Skeletal muscle cell (primary cell): ENCODE measurements at places on chromosomes 11 and 22.

- no peak for DNase-seq
Observed at GRCh38 chr11:119190531-119190930, 5.3 kb downstream of the NHERF4 start.

DNA sequence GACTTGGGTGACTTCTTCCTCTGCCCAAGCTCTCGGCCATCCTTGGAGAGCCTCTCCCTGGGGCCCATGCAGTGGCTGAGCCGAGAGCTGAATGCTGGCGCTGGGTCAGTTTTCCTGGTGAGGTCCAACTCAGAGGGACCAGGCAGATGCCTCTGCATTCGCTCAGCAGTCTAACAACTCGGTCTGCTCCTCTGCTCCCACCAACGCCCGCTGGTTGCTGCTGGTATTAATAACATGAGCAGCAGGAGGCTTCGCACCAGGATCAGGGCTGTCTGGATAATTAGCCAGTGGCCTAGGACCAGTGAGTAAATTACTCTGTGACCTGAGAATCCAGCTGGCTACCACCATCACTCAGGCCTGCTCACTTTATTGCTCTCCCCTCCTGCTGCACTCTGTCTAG lies 77.7 kb upstream of the FAM181B start:
- DNase-seq: no peak

DNA sequence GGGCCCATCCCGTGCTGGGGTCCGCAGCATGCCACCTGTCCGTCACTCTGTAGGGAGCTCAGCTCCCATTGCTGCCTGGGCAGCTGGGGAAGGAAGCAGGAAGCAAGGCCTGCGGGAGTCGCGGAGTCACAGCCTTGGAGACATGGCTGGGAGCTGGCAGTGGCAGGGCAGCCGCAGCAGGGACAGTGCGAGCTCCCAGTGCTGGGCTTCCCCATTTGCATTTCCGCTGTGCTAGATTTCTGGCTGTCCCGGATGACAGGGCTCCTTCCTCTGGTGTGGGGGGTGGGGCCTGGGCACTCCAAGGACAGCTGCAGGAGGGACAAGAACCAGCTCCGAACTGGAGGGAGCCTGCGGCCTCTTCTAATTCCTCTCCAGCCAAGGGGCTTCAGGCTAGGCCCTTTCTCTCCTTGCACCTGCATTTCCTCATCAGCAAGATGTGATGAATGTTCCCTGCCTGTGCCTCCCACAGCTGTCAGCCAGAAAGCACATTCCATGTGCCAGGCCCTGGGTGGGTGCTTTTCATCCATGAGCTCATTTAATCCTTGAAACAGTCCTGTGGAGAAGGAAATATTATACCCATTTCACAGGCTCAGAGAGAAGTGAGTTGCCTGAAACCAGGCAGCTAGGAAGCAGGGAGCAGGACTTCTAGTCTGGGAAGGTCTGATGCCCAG lies 48.0 kb downstream of the MYO7A start:
- DNase-seq: no peak

DNA sequence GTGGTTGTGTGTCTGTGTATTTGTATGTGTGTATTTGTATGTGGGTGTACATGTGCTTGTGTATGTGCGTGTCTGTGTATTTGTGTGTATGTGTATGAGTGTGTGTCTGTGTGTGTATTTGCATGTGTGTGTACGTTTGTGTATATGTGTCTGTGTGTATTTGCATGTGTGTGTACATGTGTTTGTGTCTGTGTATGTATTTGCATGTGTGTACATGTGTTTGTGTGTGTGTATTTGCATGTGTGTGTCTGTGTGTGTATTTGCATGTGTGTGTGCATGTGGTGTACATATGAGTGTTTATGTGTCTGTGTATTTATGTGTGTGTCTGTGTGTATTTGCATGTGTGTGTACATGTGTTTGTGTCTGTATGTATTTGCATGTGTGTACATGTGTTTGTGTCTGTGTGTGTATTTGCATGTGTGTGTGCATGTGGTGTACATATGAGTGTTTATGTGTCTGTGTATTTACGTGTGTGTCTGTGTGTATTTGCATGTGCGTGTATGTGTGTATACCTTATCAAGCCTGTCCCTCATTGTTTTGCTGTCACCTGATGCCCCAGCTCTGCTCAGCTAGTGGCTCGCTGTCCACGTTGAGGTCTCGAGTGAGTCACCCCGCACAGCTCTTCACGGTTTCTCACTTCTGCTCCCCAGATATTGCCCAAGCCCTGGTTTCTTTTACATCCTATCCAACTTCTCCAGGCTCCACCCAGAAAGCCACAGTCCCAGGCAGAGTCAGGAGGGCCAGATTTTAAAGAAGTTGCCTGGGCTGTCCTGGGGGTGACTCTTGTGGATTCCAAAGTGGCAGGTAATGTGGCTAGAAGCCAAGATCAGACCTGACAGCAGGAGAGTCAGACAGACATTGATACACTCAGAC lies 15.2 kb downstream of the MB start:
- no peak for DNase-seq

DNA sequence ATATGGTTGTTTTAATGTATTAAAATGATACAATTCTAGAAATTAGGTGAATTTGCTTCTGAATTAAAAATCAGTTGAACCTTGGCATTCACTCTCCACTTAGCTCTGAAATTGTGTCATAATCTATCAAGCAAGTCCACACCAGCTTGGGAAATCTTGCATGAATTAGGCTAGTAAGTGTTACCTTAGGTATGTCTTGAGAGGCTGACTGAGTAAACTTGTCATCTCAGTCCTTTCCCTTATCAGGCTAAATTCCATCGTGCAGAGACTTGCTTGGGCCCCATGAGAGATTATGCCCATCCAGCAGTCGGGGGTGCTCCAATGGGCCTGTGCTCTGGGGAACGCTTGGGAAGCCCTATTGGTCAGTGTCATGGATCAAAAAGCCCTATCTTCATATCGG lies 33.9 kb upstream of the ST14 start:
- DNase-seq: no peak

DNA sequence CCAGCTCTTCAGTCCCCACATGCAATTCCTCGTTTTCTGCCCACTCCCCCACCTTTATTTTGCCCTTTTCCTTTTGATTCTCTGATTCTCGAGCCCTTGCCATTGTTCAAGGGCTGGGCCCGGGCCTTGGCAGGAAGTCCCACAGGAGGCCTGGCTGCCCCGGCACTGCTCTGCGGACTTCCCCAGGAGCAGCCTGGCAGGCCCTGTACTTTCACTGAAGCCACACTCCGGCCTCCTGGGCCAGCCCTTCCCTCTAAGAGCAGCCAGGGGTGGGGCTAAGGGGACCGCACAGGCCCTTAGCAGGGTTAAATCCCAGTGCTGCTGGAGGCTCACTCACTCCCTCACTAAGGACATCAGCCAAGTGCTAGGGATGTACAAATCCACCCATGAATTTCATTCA lies 4.1 kb downstream of the LRRC32 start:
- DNase-seq: no peak

GRCh38 chr11:115764176-115764575 lies 260.0 kb upstream of the CADM1 start:
- DNase-seq: no peak

GRCh38 chr11:117855186-117855845 lies 21.1 kb downstream of the FXYD6 start:
- no peak for DNase-seq

DNA sequence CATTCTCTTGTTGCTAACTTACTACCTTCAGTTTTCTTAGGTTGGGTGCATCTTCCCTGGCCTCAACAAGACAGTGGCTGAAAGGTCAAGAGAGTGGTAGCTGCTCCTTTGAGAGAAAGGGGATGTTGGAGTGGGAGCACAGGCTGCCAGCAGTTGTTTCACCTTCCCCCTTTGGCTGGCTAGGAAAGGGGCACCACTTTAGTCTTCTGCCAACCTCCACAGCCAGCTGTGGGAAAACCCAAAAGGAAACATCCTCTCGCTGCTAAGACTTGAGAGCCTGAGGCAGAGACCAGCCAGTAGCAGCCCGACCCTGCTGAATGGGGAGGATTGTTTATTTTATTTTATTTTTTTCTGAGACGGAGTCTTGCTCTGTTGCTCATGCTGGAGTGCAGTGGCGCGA lies 34.4 kb downstream of the MARK2 start:
- no peak for DNase-seq

GRCh38 chr22:49971232-49972162 lies 10.9 kb downstream of the PIM3 start:
- DNase-seq: no peak

DNA sequence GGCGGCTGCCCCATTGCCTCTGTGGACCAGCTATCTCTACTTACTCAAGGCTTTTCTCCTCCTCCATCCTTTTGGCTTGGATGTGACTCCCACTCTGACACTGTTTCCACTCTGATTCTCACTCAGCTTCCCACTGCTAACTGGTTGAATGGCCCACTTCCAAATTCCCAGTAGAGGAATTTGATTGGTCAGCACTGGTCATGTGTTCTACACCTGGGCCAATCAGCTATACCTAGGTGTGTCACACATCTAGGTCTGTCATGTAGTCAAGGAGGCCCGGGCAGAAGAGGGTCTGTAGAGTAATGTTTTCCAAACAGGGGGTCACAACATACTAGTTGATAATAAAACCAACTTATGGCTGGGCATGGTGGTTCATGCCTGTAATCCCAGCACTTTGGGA lies 53.3 kb downstream of the TPBGL start:
- no peak for DNase-seq

DNA sequence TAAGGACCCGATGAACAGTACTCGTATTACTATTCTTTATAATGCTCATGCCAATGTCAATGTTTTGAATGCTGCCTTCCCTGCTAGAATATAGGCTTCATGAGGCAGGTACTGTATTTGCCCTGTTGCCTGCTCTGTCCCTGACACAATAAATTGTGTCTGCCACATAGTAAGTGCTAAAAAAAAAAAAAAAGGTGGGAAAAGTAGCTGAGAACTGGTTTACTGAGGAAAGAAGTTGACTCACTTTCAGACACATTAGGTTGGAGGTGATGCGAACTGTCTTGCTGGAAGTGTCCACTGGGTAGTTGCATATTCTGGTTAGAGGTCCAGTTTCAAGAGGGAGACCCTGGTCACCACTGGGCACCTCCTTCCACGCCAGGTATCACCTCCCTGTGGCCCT lies 255.9 kb downstream of the KIRREL3 start:
- DNase-seq: no peak

GRCh38 chr11:17343907-17344306 lies 7.7 kb upstream of the NCR3LG1 start:
- peak; percentile 54 for DNase-seq

GRCh38 chr11:75773595-75774353 lies 5.2 kb downstream of the DGAT2 start:
- DNase-seq: no peak

GRCh38 chr11:110323786-110324185 lies 27.4 kb upstream of the RDX start:
- DNase-seq: no peak

GRCh38 chr11:5522308-5522707 lies 5.8 kb upstream of the UBQLNL start:
- DNase-seq: no peak

DNA sequence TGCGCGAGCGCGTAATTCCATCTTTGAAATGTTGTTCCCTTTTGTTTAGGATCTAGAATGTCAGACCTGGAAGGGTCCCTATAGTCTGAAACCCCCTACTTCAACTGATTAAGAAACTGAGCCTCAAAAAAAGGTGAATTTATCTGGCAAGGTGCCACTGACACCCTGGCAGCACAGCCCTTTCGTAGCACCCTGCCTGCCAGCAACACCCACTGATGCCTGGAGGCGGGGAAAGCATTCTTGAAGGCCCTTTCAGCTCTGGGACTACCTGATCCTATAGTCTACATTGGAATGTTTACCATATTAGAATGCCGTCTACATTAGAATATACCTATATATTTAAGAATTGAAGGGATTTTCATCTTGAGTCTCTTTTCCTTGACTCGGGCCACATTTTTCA lies 542.3 kb downstream of the BUD13 start:
- no peak for DNase-seq

DNA sequence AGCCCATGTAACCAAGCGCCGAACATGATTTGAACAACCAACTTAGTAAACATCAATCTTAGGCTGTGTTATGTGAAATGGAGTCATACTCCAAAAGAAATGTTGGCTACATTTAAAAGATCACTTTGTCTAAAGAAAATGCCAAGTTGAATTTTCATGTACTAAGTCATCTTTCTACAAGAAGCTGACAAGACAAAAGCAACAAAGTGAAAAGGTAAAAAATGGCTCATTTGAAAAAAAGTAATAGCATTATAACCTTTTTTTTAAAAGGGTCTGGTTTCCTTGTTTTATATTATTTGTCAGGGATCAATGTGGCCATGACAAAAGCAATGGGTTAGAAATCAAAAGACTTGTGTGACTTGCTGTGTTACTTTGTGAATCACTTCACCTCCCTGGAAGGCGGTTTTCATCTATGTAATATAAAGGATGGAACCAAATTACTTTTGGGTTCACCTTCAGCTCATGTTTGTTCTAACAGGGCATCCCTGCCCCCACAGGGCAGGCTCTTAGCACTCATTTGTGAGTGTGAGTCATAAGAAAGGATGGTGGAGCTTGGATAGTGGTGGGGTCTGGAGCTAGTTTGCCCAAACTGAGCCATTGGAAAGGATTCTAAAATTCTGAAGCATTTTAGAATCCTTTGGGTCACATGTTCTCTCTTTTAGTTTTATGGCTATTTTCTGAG lies 131.9 kb upstream of the MTMR2 start:
- no peak for DNase-seq

DNA sequence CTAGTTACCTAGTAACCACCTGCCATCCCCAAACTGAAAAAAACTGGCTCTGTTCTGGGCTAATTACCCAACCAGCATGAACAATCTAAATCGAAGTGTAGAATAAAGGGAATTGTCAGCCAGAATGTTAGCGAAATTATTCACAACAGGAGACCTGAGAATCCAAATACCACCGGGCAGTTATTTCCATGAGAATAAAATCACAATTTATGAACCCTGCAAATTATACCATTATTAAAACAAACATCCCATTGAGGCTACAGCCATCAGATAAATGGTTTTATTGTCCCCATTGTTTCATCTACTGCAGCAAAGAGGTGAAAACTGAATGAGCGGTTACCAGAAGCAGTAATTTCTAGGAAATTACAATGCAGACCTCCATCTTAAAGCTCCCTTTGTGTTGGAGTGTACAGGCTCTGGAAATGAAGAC lies 21.7 kb downstream of the FAM168A start:
- no peak for DNase-seq

GRCh38 chr11:40401132-40401853 lies 1058.2 kb downstream of the LRRC4C start:
- DNase-seq: no peak

GRCh38 chr22:29339381-29340235 lies 24.1 kb upstream of the RASL10A start:
- DNase-seq: no peak

GRCh38 chr11:15824060-15824459 lies 532.3 kb downstream of the SOX6 start:
- DNase-seq: no peak

DNA sequence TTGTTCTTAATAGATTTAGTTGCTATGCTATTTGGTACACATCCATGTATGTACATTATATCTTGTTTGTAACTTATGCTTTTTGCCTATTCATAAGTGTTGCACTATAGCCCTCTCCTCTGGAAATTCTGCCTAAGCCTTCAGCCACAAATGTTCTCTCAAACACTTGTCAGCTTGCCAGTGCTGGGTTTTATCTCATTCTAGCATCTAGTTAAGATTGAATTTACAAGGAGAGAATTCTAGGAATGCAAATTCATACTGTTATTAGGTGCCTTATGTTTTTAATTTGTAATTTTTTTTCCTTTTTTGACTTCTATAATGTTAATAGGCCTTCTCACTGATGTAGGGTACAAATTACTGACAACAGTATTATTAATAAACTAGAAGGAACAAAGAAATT lies 14.6 kb upstream of the CTSC start:
- DNase-seq: no peak

- DNase-seq: no peak
Observed at GRCh38 chr11:27874998-27875830, 175.0 kb upstream of the BDNF start.
